ENCODE measurements at places on chromosomes 3 and 15.

DNA sequence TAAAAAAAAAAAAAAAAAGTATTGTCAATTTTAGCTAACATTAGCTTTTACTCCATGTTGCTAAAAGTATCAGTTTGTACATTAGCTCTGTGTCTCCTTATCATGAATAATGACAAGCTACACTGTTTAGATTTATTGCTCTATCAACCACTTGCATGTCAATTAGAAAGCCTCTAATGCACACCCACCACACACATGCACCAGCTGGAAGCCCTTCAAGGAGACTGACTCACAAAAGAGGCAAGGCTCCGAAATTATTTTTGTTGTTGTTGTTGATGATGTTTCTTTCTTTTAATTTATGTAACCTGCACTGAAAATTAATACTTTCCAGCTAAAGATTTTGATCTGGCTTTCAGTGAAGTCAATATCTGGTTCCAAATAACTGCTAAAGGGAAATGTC lies 71.5 kb downstream of the ETFA start:
- no peak for DNase-seq

- no peak for DNase-seq
Measured at GRCh38 chr3:149407898-149408297, 30.4 kb upstream of the TM4SF1 start.

DNA sequence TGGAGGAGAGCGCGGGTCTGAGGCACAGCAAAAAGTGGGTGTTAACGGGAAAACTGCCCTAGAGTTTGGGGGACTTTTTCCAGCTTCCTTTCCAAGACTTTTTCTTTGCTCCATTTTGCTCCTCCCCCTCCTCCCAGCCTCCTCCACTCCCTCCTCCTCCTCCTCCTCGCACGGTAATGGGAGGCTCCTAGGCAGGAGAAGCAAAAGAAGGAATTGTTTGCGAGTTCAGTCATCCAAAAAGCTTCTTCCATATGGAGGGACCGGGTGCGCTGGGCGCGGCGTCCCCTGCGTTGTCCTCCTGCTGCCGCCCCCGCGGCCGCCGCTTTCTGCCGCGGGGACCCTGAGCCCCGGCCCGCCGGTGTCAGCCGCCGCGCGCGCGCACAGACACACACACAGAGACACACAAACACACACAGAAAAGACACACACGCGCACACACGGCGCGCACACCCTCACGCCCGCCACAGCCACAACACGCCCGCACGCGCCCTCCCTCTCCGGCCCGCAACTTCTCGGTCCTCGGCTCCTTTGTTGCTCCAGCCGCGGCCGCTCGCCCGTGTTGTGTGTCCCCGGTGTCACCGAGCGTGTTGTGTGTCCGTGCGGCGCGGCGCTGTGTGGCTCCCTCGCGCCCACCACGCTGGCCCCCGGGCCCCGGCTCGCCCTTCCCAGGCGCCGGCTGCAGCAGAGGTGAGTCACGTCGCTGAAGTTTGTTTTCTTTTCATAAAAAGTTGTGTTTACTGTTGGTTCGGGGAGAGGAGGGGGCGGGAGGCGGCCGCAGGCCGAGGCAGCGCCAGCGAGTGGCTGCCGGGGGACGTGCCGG lies at the start of gene BOC:
TSS of gene BOC (plus strand) at position 228 of the 820 bp plus-strand sequence. CDS start 38,246 bp downstream, outside the sequence.
- peak; percentile 61 for DNase-seq

- DNase-seq, result no peak
Measured at GRCh38 chr3:16183601-16184270, 9.3 kb downstream of the GALNT15 start.

- no peak for DNase-seq
Measured at GRCh38 chr3:112508860-112509259, 9.6 kb upstream of the BTLA start.

DNA sequence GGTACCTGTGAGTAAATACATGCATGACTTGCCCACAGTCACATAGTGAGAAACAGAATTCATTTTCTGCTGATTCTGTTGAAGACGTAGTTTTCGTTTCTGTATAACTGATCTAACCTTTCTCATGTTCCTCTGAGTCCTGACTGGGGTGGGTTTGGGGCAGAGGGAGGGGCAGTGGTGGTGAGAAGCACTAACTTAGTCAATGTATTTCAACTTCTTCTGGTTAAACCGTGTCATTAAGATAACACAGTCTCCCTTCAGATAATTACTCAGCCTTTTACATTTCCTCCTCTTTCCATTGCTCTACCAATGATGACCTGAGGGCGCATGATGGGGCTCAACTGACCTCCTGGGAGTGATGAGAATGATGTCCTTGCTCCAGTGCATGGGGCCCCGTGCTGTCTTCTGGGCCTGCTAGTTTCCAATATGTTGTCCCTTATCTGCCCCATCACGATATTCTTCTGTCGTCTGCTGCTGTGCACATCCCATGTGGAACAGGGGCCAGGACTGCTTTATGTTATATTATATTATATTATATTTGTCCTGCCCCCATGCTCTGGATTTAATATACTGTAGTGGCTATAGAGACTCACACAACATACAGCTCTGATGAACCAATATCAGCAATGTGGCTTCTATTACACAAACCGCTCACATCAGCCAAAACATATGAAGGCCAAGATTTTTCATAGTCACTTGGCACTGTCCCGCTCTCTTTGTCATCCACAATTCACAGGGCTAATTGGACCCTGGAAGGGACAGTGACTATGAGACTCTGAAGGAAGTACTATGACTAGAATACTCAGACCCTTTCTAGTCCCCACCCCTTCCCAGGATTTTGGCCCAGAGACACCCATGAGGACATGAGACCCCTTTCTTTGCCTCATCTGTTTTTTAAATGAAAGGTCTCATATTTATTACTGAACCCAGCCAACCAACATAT lies 407.1 kb upstream of the MCTP2 start:
- no peak for DNase-seq

- DNase-seq, result peak; percentile 27
Measured at GRCh38 chr3:124246949-124247348, 255.0 kb upstream of the ROPN1 start.

DNA sequence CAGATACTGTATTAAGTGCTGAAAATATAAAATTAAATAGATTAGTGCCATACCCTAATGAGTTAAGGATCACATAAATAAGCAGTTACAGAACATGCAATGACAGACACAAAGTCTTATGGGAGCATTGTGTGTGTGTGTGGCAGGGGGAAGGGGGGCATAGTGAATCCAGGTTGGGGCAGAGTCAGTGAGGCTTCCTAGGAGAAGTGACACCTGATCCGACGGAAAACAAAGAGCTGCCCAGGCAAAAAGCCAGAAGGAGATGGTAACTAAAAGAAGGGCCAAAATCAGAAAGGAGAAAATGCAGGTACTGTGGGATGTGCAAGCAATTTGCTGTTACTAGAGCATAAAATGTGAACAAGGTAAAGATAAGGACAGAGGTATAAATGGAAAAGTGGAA lies 80.1 kb upstream of the CHRM5 start:
- no peak for DNase-seq

DNA sequence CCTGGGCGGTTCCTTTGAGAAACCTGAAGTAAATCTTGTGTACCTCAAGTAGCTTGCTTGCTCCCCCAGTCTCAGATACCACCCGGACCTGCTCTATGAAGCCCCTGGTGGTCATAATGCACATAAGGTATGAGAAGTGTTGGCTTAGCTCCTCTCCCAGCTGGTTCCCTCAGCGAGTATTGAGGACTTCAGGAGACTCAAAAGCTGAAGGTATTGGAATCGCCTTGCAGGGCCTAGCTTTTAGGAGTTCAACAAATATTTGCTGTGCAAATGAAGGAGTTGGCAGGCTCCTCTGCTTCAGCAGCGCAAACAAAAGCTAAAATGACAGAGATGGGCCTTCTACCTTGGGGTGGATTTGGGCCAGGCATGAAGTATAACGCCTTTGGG lies 1.7 kb downstream of the CMTM8 start:
- DNase-seq, result peak; percentile 86

- no peak for DNase-seq
Measured at GRCh38 chr3:73213896-73214295, 152.4 kb downstream of the EBLN2 start.

DNA sequence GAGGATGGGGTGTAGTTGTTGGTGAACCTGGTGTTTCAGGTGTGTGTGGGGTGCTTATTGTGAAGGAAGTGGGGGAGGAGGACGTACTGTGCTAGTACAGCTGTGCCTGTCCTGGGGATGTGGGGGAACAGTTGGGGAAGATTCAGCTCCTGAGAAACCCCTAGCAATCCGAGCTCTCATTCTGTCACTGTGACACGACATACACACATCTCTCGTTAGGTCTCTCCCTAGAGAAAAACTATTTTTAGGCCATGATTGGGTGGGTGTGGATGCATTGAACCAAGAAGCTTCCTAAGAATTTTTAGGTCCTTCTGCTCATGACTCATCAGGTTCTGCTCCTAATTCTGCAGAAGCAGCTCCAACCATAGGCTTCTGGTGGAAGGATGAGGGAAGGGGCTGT lies 54.3 kb downstream of the SLC30A4 start:
- DNase-seq, result no peak

- no peak for DNase-seq
Measured at GRCh38 chr3:38149708-38150107, 11.2 kb downstream of the MYD88 start.

- no peak for DNase-seq
Measured at GRCh38 chr15:33533197-33533596, 222.4 kb downstream of the RYR3 start.

GRCh38 chr3:181711325-181712135 lies at the start of gene SOX2:
TSS of gene SOX2 (plus strand) at chr3:181711925. CDS start at chr3:181712361, 436 bp downstream.
- peak; percentile 75 for DNase-seq

GRCh38 chr15:49038382-49038781 lies 7.9 kb downstream of the SECISBP2L start:
- no peak for DNase-seq

- no peak for DNase-seq
Measured at GRCh38 chr15:83815506-83815905, 161.6 kb downstream of the ADAMTSL3 start.

- DNase-seq, result no peak
Measured at GRCh38 chr15:85897895-85898717, 103.4 kb upstream of the KLHL25 start.

GRCh38 chr3:10523561-10523960 lies 18.2 kb upstream of the ATP2B2 start:
- DNase-seq, result no peak

DNA sequence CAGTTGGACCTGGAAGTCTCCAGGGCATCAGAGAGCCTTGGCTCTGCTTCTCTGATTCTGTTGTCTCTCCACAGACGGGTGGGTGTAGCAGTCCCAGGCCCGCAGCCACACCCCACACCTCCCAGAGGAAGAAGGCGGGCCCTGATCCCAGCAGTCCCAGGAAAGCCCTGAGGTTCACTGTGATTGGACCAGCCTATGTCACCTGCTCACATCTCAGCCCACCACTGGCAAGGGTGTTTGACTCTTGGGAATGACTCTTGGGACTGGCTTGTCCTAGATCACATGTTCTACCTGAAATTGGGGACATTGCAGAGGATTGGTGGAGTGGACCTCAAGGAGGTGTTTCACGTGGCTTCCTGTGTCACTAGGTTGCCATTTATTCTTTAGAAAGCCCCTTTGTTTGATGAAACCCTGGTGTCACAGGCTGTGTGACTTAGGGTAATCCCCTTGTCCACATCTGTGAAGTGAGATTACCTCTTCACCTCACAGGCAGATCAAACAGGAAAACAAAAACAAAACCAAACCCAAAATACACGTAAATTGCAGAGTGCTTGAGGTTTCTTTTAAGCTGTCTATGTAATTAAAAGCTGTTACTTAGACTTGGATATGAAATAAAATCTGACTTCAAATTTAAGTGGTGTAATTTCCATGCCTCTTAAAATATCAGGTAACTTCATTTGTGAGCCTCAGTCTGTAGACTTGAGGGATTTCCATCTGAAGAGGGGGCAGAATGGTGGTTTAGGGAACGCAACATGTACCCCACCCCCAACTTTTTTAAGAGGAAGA lies 26.7 kb downstream of the FLNB start:
- DNase-seq, result no peak

DNA sequence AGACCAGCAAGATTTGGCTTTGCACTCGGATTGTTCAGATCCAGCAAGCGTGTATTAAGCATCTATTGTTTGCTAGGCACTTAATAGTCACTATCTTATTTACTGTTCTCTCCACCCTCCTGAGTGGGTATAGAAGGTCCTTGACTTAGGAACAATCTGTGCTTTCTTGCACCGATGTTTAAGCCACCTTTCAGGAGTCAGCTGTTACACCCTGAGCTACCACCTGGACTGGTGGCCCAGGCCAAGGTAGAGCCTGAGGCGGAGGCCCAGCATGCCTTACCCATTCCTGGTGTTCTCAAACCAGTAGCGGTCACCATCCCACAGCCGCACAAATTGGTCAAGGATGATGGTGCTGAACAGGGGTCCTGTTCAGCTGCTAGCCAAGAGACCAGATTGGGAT lies 10.0 kb downstream of the DUOX1 start:
- DNase-seq, result no peak

DNA sequence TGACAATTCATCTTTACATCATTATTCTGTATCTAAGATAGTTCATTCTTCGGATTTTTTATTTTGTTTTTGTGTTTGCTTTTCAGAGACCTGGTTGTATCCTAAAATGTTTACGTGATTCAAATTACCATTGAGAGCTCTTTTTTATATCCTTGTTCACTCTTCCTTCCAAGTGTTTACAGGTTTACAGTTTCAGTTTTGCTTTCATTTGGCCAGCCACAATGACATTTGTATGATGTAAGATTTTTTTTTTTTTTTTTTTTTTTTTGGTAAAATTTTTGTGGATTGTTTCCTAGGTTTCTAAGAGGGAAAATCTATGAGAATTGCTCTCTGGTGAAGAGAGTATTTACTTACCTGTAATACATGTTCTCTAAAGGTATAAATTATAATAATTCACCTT lies 55.0 kb downstream of the SETD5 start:
- no peak for DNase-seq

DNA sequence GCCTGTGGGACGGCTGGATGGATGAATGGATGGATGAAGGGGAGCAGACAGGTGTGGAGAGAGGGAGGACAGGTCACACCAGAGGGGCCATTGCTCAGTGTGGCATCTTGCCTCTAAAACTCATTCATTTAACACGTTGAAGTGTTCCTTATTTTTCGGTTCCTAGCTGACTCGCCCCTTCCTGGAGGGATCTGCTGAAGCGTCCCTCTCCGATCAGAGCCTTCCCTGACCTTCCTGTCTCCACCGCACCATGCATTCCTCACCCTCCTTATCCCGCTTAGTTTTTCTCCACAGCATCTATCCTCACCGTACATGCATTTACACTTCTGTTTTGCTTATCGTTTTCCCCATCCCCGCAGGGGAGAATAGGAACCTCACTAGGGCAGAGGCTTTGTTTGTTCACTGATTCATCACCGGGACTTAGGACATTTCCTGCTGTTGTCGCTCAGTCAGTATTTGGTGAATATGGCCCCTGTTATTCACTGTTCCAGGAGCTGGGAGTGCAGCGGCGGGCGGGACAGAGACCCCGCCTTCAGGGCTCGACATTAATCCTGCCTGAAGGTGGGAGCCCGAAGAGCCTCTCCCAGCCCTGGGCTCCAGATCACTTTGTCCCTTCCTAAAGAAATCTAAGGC lies 32.0 kb downstream of the FOXL2 start:
- peak; percentile 83 for DNase-seq

GRCh38 chr3:123678108-123678511 lies 93.3 kb upstream of the HACD2 start:
- no peak for DNase-seq

- no peak for DNase-seq
Measured at GRCh38 chr3:150259526-150260397, 148.3 kb upstream of the TSC22D2 start.
